Dermis blood vessel endothelial cell (primary cell): ENCODE measurements at places on chromosomes 7 and 10. TPM values are rescaled to one million over a fixed set of nuclear protein-coding genes. Genes with fewer than 3 reads are reported as not detected.

NPY4R2 gene
- not detected in 2 replicates for total RNA-seq

RNF148 gene
- total RNA-seq: 1.3 and 2.6 TPM in 2 replicates

AP1S1 gene
- 115 and 144 TPM in 2 replicates for total RNA-seq

GIMAP8 gene
- total RNA-seq: 157 and 178 TPM in 2 replicates

GCK gene
- 0.23 TPM in 1 of 2 replicates, not detected in the other for total RNA-seq

KLF14 gene
- under 0.01 TPM in 1 of 2 replicates, not detected in the other for total RNA-seq

SPDYE18 gene
- total RNA-seq: 0.51 TPM in 1 of 2 replicates, not detected in the other

ANKRD2 gene
- 0.34 and 1.1 TPM in 2 replicates for total RNA-seq

GTPBP4 gene
- 40.0 and 42.0 TPM in 2 replicates for total RNA-seq

PRXL2A gene
- total RNA-seq: 343 and 346 TPM in 2 replicates

HOXA1 gene
- total RNA-seq: 0.68 and 0.84 TPM in 2 replicates

NKX2-3 gene
- total RNA-seq: not detected in 2 replicates

WEE2 gene
- total RNA-seq: not detected in 2 replicates

KLLN gene
- 0.17 and 0.47 TPM in 2 replicates for total RNA-seq

CALML5 gene
- not detected in 2 replicates for total RNA-seq

LRRC17 gene
- total RNA-seq: 1.2 and 2.0 TPM in 2 replicates

NYAP1 gene
- 4.3 and 5.4 TPM in 2 replicates for total RNA-seq

KAZALD1 gene
- total RNA-seq: 0.17 and 0.51 TPM in 2 replicates

XRCC2 gene
- 3.1 and 7.0 TPM in 2 replicates for total RNA-seq
